Mesenchymal stem cell (in vitro differentiated cells and primary cell): ENCODE measurements at places on chromosomes 2 and 18.
A peak's percentile ranks its signal among the peaks of the same experiment; 100 is the strongest.

GRCh38 chr18:864872-865273, 39.8 kb upstream of the ADCYAP1 start:
- DNase-seq = peak; percentile 73

DNA sequence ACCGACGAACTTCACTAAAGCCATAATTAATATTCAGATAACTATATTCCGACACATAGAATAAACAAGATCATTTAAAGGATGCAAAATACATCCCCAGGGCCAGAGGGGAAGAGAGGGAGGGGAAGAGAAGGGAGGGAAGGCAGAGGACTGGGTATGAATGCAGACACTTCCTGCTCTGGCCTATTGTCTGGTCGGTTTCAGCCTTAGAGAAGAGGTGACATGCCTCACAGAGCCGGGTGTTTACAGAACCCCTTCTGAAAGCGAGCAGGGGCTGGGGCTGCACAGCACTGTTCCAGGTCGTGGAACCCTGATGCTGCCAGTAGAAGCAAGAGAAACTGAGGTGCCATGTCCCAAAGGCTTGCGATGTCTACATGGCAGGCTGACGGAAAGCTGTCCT, 31.0 kb downstream of the CELF4 start:
- no peak for DNase-seq

- DNase-seq = peak; percentile 18
Observed at GRCh38 chr2:20448977-20449306, 2.1 kb downstream of the RHOB start.

DNA sequence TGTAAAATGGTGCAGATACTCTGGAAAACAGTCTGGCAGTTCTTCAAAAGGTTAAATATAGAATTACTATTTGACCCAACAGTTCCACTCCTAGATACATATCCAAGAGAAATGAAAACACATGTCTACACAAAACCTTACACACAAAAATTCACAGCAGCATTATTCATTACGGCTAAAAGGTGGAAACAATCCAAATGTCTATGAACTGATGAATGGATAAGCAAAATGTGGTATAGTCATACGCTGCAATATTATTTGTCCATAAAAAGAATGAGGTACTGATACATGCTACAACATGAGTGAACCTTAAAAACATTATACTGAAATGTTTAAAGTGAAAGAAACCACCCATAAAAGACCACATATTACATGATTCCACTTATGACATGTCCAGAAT, 4.0 kb downstream of the CYP27C1 start:
- DNase-seq = no peak

DNA sequence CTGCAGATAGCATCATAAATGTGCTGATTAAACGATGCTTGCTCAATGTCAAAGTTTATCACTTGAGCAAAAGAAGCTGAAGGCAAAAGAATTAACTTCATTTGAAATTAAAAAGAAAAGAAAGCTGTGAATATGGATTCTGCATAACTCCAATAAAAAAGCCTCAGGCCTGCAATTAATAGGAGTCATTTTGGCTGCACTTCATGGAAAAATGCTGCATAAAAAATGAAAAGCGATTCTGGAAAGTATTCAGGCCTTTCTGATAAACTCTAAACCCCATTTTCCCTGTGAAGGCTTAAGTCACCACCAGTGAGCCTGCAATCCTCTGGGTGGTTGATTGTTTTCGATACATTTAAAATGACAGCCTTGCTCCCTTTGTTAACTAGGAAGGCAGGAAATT, 1793.4 kb downstream of the SUCLG1 start:
- DNase-seq = no peak

GRCh38 chr2:130372055-130372832, 16.4 kb downstream of the PTPN18 start:
- DNase-seq = peak; percentile 86

GRCh38 chr2:196119926-196120325, 51.3 kb upstream of the DNAH7 start:
- no peak for DNase-seq

DNA sequence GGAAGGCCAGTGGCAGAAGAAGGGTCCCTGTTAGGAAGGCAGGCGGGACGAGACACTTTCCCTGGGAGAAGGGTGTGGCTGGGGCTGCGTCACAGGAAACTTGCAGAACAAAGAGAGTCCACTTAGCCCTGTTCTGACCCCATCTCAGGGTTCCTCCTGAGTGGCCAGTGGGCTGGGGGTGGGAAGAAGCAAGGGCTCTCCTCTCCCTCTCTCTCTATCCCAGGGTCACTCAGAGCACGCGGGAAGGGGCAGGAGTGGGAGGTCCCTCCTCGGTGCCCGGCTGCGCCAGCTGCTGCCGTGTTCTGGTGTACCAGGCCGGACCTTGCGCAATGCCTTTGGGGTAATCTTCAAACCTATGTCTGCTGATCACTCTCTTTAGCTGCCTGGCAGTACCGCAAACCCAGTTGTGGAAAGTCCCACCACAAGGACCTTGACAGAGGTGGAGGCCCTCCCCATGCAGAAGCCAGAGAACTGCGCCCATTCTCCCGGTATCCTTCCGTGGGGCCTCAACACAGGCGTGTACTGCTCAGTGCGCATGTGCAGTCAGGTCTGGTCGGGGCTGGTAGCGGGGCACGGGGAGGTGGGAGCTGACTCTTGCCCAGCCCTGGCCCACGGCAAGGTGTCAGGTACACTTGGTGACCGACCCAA, 47.8 kb upstream of the ST3GAL5 start:
- peak; percentile 53 for DNase-seq

DNA sequence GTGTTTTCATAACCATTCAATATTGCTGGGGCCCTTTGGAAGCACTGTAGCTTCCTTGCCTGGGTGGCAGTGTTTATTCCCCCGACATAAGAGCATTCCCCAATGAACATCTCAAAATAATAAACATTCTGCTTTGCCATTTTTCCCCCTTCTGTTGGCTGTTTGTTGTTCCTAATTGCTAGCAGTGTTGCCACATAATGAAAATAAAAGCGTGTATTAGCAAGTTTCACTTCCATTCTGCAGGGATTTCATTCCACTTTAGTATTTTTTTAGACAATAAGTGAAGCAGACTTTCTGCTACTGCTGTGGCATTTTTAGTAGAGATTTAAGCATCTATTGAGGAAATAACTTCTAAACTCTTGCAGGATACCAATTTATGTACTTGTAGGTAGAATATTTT, 154.7 kb upstream of the GALNT13 start:
- DNase-seq = no peak

DNA sequence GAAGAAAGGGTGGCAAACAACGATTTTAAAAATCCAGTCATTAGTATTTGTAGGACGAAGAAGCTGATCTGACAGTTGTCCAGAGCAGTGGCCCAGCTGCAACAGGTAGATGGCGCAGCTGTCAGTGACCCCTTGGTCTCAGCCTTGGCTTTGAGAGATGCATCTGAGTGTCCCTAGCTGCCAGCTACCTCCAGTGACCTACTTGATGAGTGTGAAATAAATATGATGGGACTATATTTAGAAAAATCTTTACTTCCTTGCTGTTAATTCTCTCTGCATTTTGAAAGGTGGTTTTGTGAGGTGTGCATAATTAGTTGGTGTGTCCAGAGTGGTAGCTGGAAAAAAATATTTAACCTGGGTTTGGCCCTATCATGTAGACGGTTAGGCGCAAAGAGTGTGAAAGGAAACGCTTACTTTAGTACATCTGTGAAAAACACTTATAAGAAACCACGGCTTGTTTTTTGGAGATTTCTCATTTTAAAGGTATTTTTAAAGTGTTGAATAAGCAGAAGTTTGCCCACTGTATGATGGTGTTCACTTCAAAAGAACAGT, 963 bp downstream of the INPP1 start:
- peak; percentile 44 for DNase-seq

- DNase-seq = no peak
Observed at GRCh38 chr2:175476374-175476773, 294.9 kb upstream of the ATP5MC3 start.

DNA sequence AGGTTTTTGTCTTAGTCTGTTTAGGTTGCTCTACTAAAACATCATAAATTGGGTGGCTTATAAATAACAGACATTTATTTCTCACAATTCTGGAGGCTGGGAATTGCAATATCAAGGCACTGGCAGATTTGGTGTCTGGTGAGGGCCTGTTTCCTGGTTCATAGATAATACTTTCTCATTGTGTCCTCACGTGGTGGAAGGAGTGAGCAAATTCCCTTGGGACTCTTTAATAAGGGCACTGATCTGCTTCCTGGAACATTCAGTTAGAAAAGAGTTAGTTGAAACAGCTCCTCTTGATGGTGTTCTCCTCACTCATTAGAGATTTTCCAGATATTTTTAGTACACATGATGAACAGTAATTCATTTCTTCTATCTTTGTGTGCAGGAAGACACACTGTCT, 22.3 kb downstream of the COL4A3 start:
- DNase-seq = no peak

DNA sequence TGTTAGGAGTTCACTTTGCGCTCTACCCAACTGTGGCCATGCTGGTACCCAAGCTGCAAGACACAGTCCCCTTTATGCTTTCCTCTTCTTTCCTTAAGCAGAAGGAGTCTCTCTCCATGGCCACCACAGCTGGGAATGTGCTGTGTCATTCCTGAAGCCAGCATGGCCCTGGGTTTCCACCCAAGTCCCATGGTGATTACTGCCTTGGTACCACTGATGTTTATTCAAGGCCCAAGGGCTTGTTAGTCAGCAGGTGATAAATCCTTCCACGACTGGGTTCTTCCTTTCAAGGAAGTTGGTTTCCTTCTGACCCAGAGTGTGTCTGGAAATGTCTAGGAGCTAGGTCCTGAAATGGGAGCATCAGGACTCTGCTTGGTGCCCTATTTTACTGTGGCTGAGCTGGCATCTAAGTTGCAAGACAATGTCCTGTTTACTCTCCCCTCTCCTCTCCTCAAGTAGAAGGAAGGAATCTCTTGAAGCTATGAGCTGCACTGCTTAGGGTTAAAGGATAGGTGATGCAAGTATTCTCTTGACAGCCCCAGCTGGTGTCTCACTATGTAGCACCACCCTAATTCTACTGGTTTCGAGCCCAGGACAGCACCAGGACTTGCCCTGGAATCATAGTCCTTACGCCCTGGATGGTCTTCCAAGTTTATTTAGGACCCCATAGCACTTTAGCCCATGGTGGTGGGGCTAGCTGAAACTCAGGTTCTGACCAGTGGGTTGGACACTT, 18.7 kb upstream of the NUP35 start:
- DNase-seq = peak; percentile 73

- DNase-seq = peak; percentile 58
Observed at GRCh38 chr18:29501952-29502351, 1325.0 kb upstream of the CDH2 start.

- no peak for DNase-seq
Observed at GRCh38 chr2:36544638-36545338, 53.2 kb downstream of the FEZ2 start.

DNA sequence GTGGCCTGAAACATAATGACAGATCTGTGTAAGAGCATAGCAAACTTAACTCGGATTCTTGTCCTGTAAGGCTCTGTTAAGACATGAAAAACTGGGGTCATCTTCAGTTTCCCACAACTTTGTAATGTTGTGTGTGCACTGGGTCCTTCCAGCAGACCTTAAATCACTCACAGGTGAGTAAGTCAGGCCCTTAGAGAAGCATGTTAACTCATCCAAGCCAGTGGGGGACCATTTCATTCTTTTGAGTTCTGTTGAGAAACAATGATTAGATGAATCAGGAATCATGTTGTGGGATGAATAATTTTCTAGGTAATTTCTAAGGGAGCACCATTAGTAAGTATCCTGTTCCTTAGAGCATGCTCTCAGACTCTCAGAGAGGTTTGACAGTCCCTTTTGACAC, 167.1 kb downstream of the ESCO1 start:
- no peak for DNase-seq

DNA sequence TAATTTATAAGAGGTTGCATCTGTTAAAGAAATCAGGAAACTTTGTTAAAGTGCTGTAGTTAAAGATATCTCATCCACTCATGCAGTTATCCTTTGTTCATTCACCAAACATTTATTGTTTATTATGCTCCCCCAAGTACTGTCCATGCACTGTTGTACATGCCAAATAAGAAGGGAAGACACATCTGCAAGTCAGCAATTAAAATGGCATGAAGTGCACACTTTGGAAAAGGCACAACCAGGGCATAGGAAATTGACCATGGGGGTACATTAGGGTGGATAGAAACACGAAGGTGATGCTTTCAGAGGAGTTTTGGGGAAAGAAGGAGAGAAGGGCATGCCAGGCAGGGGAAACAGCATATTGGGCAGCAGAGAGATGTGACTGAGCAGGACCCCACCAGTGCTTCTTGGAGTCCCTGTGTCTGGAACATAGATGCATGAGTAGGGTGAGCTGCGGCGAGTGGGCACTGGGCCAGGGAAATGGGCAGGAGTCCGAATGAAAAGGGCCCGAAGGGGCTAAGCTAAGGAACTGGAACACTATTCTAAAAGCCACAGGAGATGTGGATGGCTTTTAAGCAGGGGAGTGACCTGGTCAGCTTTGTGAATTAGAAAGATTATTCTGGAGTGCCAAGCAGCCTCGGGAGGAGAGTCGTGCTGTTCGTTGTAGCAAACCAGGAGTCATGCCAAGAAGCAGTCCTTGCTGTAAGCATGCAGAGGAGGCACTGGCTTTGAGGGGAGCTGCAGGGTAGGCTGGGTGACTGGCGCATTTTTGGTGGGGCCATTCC, 316.3 kb downstream of the AGPS start:
- DNase-seq = no peak

- DNase-seq = peak; percentile 64
Observed at GRCh38 chr2:203328760-203329540, 756 bp downstream of the ABI2 start.

- DNase-seq = no peak
Observed at GRCh38 chr2:233380132-233380895, 26.0 kb downstream of the DGKD start.
